ENCODE measurements at places on chromosomes 5 and 9. TPM values are rescaled to one million over a fixed set of nuclear protein-coding genes. Genes with fewer than 3 reads are reported as not detected.

The EGR1 gene
- 3.3 TPM for total RNA-seq

The NEUROG1 gene
- not detected for total RNA-seq

The TICAM2 gene
- total RNA-seq = 2.7 TPM

The PCYOX1L gene
- 8.0 TPM for total RNA-seq

The ZBTB26 gene
- 1.8 TPM for total RNA-seq

The SPOCK1 gene
- total RNA-seq = 2.2 TPM

The TPPP gene
- total RNA-seq = 0.07 TPM

The TMC1 gene
- 0.13 TPM for total RNA-seq

The FBP2 gene
- total RNA-seq = not detected

The GRM6 gene
- total RNA-seq = not detected

The AHRR gene
- 17.8 TPM for total RNA-seq

The OR1B1 gene
- not detected for total RNA-seq

The CACNA1B gene
- total RNA-seq = not detected

The ISOC1 gene
- 21.1 TPM for total RNA-seq

The OR1J2 gene
- not detected for total RNA-seq

The LHX3 gene
- not detected for total RNA-seq

The FLT4 gene
- total RNA-seq = 51.0 TPM

The PHF24 gene
- total RNA-seq = not detected

The RAB3C gene
- 0.27 TPM for total RNA-seq

The TMEM8B gene
- total RNA-seq = 0.27 TPM

The CBY3 gene
- not detected for total RNA-seq

The NTNG2 gene
- not detected for total RNA-seq

The IFNB1 gene
- 0.13 TPM for total RNA-seq

The GGTA1 gene
- total RNA-seq = 0.13 TPM

The SLC45A2 gene
- total RNA-seq = not detected

The RFX3 gene
- total RNA-seq = 4.8 TPM

The ZNF189 gene
- 9.4 TPM for total RNA-seq

The PLAC8L1 gene
- total RNA-seq = not detected

The TSSK1B gene
- not detected for total RNA-seq

The PCDHGA10 gene
- 2.6 TPM for total RNA-seq

The FRMPD1 gene
- not detected for total RNA-seq

The LCN15 gene
- total RNA-seq = 1.6 TPM

The CDC20B gene
- not detected for total RNA-seq

The KIF4B gene
- under 0.01 TPM for total RNA-seq

The TMEM232 gene
- not detected for total RNA-seq

All from mammary microvascular endothelial cell (primary cell).